Stimulated activated CD4-positive, alpha-beta T cell treated with anti-CD3 and anti-CD28 coated beads, Interleukin-1b, Interleukin-23, amount 100 ng/mL, for 48 hours (primary cell): ENCODE measurements at places on chromosomes 4 and X.
A peak's percentile ranks its signal among the peaks of the same experiment; 100 is the strongest.

DNA sequence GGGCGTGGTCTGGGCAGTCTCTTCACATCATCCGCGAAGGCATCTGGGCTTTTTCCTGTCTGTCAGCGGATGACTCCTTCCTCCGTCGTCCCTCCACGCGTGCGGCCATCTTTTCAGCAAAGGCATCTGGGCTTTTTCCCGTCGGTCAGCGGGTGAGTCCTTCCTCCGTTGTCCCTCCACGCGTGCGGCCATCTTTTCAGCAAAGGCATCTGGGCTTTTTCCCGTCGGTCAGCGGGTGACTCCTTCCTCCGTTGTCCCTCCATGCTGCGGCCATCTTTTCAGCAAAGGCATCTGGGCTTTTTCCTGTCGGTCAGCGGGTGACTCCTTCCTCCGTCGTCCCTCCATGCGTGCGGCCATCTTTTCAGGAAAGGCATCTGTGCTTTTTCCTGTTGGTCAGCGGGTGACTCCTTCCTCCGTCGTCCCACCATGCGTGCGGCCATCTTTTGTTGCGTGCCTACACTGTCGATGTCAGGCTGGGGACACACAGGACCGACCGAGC, 12.3 kb upstream of the TMEM271 start:
- no peak for DNase-seq

- no peak for DNase-seq
These were observed 735.3 kb upstream of the TENM3 start for GRCh38 chr4:181507938-181508337.

DNA sequence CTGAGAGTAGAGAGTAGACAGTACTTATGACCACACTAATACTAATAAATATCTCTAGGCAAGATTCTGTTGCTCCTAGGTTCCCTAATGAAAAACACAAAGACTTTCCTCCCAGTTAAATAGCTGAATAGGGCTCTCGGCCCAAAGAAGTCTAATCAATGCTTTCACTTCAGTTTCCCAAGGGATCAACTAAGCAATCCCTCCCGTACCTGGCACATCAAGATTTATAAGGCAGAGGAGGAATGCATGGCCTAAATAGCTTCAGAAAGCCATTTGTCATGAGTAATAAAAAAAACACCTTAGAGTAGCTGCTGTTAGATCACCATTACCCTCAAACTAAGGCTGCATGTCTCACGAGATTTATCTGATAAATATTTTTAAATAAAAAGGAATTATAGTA, 56.8 kb upstream of the EXOC1L start:
- no peak for DNase-seq

GRCh38 chrX:49309401-49309981, 6.0 kb downstream of the GAGE10 start:
- DNase-seq: peak; percentile 6

GRCh38 chrX:44105228-44105913, 132.2 kb upstream of the NDP start:
- no peak for DNase-seq

GRCh38 chr4:2745981-2746806, 9.9 kb downstream of the TNIP2 start:
- peak; percentile 97 for DNase-seq

- DNase-seq: no peak
These were observed 13.2 kb downstream of the RUFY3 start for GRCh38 chr4:70734971-70735370.

GRCh38 chr4:21830272-21830671, 118.3 kb downstream of the KCNIP4 start:
- DNase-seq: no peak

DNA sequence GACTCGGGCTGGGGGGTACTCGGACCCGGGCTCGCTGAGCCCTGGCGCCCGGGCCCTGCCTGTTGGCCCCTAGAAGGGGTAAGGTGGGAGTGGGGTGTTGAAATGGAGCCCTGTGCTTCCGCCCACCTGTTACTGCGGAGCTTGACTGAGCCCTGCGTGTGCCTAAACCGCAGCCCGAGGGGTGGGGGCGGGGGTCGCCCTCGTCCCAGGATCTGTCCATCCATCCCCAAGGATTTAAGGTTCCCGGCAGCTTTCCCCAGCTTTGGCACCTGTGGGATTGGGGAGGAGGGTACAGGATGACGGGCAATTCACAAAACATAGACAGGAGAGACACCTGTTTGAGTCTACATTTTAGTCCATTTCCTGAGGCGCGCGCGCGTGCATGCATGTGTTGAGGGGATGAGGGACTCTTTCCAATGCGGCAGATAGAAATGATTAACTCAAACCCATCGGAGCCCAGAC, 779 bp downstream of the GABRQ start:
- DNase-seq: no peak
